Glutamatergic neuron (in vitro differentiated cells): ENCODE measurements at places on chromosomes 13 and 19. TPM values are rescaled to one million over a fixed set of nuclear protein-coding genes. Genes with fewer than 3 reads are reported as not detected.

DNA sequence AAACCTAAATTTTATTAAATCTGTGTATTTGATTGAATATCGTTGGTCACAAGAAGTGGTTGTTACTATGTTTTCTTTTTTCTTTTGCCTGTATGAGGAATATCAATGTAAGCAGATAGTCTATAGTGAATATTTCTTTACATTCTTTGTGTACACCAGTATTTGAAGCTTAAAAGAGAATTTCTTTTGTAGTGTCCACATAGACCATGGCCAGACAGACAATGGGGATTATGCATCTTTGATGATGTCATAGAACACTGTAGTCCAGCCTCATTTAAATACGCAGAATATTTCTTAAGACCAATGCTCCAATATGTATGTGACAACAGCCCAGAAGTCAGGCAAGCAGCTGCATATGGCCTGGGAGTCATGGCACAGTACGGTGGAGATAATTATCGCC lies 64.8 kb downstream of the IPO5 start:
- no peaks in the 10 kb centered on the region for H3K36me3 ChIP-seq
- H3K27ac ChIP-seq: no peak overlapping the region
- peaks cover 2% of the 10 kb centered on the region for H3K27me3 ChIP-seq
- no peaks in the 10 kb centered on the region for H3K4me1 ChIP-seq
- no peak overlapping the region for H3K4me3 ChIP-seq

DNA sequence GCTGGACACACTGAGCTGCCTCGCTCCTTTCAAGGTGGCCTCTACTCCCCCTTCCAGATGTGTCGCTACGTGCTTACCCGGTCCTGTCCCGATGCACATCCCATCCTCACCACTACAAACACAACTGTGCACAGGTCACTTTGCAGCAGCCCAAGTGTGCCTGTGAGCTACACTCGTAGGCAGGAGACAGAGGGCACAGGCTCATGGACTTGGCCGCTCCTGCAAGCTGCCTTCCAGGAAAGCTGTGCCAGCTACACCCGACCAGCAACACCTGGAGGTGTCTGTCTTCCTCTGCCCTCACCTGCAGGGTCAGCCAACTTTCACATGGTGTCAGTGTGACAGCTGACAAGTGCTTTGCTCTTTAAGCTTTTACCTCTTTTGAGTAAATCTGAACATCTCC lies 15.4 kb downstream of the CARS2 start:
- H3K27ac ChIP-seq: no peak overlapping the region
- no peaks in the 10 kb centered on the region for H3K36me3 ChIP-seq
- H3K4me3 ChIP-seq: no peak overlapping the region
- DNase-seq: no peak
- no peaks in the 10 kb centered on the region for H3K27me3 ChIP-seq
- H3K4me1 ChIP-seq: no peaks in the 10 kb centered on the region

DNA sequence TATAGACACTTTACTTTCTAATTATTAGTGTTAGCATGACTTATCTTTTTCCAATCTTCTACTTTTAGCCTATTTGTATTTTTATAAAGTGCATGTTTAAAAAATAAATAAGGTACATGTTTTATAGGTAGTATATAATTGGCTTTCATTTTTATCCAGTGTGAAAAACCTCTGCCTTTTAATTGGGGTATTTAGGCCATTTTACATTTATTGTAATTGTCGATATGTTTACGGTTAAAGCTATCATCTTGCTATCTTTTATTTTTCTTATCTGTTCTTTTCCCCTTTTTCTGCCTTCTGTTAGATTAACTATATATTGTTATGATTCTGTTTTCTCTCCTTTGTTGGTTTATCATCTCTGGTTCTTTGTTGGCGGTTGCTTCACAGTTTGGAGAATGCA lies 9.1 kb downstream of the PROZ start:
- DNase-seq: no peak
- no peak overlapping the region for H3K4me3 ChIP-seq
- H3K27me3 ChIP-seq: peaks cover 12% of the 10 kb centered on the region
- H3K27ac ChIP-seq: no peak overlapping the region
- peaks cover 8% of the 10 kb centered on the region for H3K4me1 ChIP-seq
- H3K36me3 ChIP-seq: no peaks in the 10 kb centered on the region

DNA sequence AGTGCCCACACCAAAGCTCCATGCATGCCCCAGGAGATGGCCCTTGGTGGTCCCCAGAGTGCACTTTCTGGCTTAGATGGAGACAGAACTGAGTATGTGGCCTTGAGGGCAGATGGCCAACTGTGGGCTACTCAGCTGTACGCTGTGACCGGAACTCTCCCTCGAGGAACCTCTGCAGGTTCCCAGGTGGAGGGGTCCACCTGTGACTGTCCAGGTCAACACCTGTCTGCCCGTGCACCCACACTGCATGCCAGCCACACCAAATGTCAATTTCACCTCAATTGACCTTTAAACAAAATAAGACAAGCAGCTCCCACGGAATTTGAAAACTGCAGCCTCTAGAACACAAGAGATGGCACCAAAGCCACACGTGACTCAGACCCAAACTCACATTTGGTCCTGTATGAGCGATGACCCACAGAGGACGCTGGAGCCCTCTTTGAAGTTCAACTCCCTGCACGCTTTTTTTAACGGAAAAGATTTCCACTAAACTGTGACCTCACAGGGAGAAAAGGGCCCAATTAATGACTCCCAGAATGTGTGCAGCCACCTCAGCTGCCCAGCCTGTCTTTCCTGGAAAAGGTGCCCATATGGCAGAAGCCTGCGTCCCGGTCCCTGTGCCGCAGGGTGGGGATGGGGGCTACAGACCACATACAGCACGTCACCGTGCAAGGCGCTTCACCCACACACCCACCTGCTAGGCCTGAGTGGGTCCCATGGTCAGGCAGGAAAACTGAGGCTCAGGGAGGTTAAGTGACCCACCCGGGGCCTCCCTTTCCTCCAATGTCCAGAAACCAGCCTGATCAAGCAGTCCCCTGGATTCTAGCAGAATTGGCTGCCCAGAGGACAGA lies 47.7 kb downstream of the KLF2 start:
- peak overlapping the region; percentile 36 for H3K4me3 ChIP-seq
- H3K27me3 ChIP-seq: peaks cover 12% of the 10 kb centered on the region
- peak overlapping the region; percentile 34 for H3K27ac ChIP-seq

GJB6 gene
- not detected for total RNA-seq

GRCh38 chr19:19531951-19532805 lies 3.5 kb downstream of the YJEFN3 start:
- H3K4me1 ChIP-seq: peaks cover 17% of the 10 kb centered on the region
- peak; percentile 89 for DNase-seq
- H3K36me3 ChIP-seq: no peaks in the 10 kb centered on the region
- H3K27ac ChIP-seq: peak overlapping the region; percentile 44
- peaks cover 24% of the 10 kb centered on the region for H3K27me3 ChIP-seq
- no peak overlapping the region for H3K4me3 ChIP-seq

- no peaks in the 10 kb centered on the region for H3K36me3 ChIP-seq
- H3K27me3 ChIP-seq: no peaks in the 10 kb centered on the region
- H3K27ac ChIP-seq: no peak overlapping the region
- peaks cover 11% of the 10 kb centered on the region for H3K4me1 ChIP-seq
Measured at GRCh38 chr13:45521297-45521696, 56.6 kb downstream of the COG3 start.

KIR2DL3 gene
- not detected for total RNA-seq

PRSS57 gene
- total RNA-seq: 0.78 TPM

GRCh38 chr13:24220086-24220703 lies 59.7 kb downstream of the SPATA13 start:
- DNase-seq: no peak
- H3K27ac ChIP-seq: no peak overlapping the region
- H3K4me1 ChIP-seq: peaks cover 2% of the 10 kb centered on the region
- no peaks in the 10 kb centered on the region for H3K36me3 ChIP-seq
- peaks cover 7% of the 10 kb centered on the region for H3K27me3 ChIP-seq
